ENCODE measurements at places on chromosomes 11 and 22. TPM values are rescaled to one million over a fixed set of nuclear protein-coding genes. Genes with fewer than 3 reads are reported as not detected.
A peak's percentile ranks its signal among the peaks of the same experiment; 100 is the strongest.

Gene IL10RA
- 0.82 TPM for total RNA-seq

Gene VWCE
- 25.3 TPM for total RNA-seq

Gene ATL3
- total RNA-seq = 35.6 TPM

Gene PAX6
- 2.7 TPM for total RNA-seq

DNA sequence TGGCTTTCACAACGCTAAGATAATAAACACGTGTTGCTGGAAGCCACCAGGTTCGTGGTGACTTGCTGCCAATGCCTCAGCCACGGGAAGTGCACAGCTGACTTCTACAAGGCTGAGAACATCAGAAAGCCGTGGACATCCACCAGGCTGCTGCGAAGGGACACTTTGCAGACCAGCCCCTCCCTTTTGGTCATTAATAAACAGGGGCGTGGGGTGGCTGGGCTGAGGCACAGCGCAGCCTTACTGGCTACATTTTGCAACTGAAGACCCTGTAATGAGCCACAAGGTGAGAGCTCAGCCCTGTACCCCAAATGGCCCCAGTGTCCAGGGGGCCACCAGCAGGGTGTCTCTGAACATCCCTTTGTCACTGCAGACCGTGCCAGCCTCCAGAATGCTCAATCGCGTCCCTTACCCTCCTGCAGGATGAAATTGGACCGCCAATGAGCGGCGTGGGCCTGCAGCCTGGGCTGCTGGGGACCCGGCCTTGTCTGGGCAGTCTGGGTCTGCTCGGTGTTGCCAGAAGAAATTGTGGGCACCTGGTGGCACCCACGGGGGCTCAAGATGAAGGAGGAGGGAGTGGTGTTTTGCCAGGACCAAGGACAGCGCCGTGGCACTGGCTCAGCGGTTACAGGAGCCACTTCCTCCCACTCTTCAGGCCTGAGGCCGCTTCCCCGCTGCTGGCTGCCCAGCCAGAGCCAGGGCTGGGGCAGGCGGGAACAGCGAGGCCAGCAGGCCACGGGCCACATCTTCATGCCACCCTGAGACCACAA is 181.9 kb downstream of the CTTN start:
- DNase-seq = peak; percentile 56
- H3K36me3 ChIP-seq = no peaks in the 10 kb centered on the region
- peaks cover 8% of the 10 kb centered on the region for H3K27me3 ChIP-seq
- H3K4me3 ChIP-seq = no peak overlapping the region
- no peak overlapping the region for H3K27ac ChIP-seq
- no peaks in the 10 kb centered on the region for H3K4me1 ChIP-seq

- peaks cover 12% of the 10 kb centered on the region for H3K36me3 ChIP-seq
- H3K4me3 ChIP-seq = no peak overlapping the region
- peaks cover 18% of the 10 kb centered on the region for H3K4me1 ChIP-seq
- peaks cover 7% of the 10 kb centered on the region for H3K27me3 ChIP-seq
These were observed 47.7 kb downstream of the DKK3 start for GRCh38 chr11:11960687-11961086.

DNA sequence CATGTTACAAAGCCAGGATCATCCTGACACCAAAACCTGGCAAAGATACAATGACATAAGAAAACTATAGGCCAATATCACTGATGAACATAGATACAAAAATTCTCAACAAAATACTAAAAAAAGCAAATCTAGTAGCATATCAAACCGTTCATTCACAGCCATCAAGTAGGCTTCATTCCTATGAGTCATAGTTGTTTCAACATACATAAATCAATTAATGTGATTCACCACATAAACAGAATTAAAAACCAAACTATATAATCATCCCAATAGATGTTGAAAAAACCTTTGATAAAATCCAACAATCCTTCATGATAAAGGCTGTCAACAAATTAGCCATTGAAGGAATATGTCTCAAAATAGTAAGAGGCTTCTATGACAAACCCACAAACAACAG is 1007.2 kb upstream of the RAG2 start:
- no peaks in the 10 kb centered on the region for H3K36me3 ChIP-seq
- H3K27ac ChIP-seq = no peak overlapping the region
- no peak overlapping the region for H3K4me3 ChIP-seq
- H3K4me1 ChIP-seq = no peaks in the 10 kb centered on the region

DNA sequence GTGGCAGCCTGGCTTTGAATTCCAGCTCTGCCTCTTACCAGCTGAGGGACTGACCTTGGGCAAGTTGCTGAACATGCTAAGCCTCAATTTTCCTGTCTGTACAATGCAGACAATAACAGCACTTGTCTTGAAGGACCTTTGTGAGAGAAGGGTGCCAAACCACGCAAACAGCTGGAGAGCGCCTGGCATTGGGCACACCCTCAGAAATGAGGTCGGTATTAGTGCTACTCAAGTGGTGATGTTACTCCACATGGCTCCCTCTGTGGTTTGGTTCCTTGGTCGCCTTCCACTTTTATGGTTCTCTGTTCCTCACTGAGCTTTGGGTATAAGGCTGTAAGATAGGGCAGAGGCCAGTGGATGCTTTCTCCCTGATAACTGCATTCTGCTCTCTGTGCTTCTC is 8.2 kb downstream of the UBASH3B start:
- H3K27ac ChIP-seq = no peak overlapping the region
- DNase-seq = no peak
- H3K36me3 ChIP-seq = peaks cover 6% of the 10 kb centered on the region
- peaks cover 4% of the 10 kb centered on the region for H3K27me3 ChIP-seq

- H3K4me3 ChIP-seq = no peak overlapping the region
- H3K27me3 ChIP-seq = peaks cover 8% of the 10 kb centered on the region
- no peaks in the 10 kb centered on the region for H3K4me1 ChIP-seq
- DNase-seq = no peak
- no peak overlapping the region for H3K27ac ChIP-seq
These were observed 111.2 kb upstream of the RASSF10 start for GRCh38 chr11:12897867-12898266.

GRCh38 chr11:82539669-82540068 is 194.0 kb downstream of the FAM181B start:
- H3K27me3 ChIP-seq = no peaks in the 10 kb centered on the region
- DNase-seq = no peak
- no peak overlapping the region for H3K27ac ChIP-seq

Data from endothelial cell (in vitro differentiated cells).